Right atrium auricular region (tissue), 2 donors: ENCODE measurements at places on chromosomes 2 and 18. TPM values are rescaled to one million over a fixed set of nuclear protein-coding genes. Genes with fewer than 3 reads are reported as not detected.

The STK39 gene
- 13.6 TPM for total RNA-seq

DNA sequence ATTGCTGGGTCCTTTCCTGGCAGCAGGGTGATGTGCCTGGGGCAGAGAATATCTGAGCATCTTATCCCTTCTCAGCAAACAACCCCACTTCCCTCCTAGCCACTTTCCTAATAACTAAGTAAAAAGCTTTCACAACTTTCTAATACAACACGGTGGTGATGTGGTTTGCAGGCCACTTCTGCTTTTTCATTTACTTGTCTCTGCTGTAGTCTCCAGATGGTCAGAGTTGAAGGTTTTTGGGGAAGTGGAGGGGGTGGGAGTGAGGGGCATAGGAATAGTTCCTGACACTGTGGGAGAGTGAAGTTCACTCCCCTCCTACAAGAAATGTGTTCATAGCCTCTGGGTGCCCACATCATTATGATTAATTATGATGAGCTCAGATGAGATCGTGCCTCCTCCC lies 11.6 kb downstream of the OXER1 start:
- DNase-seq: no peak

DNA sequence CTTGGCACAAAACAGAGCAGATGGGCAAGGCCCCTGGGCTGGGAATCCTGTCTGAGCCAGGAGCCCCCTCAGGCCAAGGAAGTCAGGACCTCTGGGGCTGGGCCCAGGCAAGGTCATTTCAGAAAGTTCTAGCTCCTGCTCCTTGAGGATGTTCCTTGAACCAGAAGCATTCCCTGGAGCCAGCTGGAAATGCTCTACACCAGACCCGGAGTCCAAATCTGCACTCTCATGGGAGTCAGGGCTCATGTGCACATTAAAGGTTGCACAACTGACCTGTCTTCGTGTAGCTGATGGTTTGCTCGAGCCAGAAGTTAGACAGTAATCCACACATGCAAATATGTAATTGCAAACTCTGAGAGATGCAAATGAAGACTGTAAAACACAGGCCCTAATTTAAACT lies 18.0 kb downstream of the PARD6G start:
- DNase-seq: peak; percentile 32

DNA sequence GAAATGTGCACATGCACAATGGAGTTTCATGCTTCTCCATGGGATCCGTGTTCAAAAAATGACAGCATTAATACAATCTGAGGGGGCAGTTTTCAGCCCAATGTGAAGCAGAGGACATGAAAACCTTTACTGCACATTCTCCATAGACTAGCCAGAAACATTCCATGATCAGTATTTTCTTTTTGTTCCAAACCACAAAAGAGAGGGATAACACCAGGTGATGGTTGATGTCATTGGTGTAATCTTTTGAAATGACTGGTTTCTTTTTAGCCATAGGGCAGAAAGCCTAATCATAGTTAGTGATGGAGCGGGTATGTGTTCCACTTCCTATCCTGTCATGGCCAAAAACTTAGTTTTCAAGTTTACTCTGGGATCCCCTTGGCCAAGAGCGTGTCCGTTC lies 1.8 kb upstream of the KYNU start:
- no peak for DNase-seq

DNA sequence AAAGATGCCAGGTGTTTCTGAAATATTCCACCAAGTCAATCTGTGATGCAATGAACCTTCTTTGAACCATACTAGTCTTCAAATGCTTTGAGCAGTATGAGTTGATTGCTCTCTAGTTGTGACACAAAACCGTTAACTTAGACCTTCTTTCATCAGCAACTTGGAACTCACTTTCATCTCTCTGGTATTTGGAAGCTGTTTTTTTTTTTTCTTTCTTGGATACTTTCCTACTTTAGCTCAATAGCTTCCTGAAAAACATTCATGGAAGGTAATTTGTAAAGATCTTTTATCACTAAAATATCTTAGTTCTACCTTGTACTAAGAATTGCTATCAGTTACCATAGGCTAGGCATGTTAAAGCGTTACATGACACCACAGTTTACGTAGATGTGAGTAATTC lies 1071.9 kb upstream of the CHAC2 start:
- DNase-seq: no peak

DNA sequence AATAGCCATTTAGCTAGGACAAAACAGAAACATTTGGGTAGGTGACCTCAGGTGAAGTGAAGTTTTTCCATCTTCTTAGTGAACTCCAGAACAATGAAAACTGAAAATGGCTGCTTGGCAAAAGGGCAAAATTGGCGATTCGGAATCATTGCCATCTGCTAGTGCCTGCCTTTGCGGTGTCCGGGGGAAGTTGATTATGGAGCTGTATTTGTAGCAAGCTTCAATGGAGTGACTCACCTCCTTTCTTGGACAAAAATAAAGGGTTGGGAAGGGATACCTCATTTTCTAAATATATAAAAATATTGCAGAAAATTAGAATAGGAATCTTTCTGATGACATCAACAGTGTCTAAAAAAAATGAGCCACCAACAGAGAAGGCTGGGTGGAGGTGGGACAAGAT lies 460.5 kb downstream of the TGIF1 start:
- DNase-seq: no peak

GRCh38 chr2:98470851-98471255 lies 26.2 kb downstream of the INPP4A start:
- DNase-seq: no peak

- DNase-seq: no peak
Measured at GRCh38 chr18:76993085-76993382, 139.5 kb downstream of the MBP start.

The FBXO48 gene
- 0.67 TPM for total RNA-seq

DNA sequence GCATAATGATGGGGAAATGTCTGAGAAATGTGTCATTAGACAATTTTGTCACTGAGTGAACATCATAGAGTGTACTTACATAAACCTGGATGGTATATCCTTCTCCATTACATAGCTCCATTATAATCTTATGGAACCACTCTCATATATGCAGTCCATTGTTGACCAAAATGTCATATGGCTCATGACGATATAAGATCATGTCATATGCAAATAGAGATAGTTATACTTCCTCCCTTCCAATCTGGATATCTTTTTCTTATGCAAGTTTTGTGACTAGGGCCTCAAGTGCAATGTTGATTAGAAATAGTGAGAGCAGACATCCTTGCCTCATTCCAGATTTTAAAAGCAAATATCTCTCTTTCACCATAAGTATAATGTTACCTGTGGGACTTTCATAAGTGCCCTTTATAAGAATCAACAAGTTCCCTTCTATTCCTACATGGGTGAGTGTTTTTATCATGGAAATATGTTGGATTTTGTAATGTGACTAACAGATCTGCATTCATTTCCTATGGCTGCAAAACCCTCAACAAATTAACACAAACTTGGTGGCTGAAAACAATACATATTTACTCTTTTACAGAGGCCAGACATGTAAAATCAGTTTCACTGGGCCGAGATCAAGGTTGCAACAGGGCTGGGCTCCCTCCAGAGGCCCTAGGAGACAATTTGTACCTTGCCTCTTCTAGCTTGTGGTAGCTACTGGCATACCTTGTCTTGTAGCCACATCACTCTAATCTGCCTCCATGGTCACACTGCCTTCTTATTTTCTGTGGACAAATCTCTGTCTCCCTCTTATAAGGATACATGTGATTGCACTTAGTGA lies 21.6 kb upstream of the SULT1C4 start:
- no peak for DNase-seq

DNA sequence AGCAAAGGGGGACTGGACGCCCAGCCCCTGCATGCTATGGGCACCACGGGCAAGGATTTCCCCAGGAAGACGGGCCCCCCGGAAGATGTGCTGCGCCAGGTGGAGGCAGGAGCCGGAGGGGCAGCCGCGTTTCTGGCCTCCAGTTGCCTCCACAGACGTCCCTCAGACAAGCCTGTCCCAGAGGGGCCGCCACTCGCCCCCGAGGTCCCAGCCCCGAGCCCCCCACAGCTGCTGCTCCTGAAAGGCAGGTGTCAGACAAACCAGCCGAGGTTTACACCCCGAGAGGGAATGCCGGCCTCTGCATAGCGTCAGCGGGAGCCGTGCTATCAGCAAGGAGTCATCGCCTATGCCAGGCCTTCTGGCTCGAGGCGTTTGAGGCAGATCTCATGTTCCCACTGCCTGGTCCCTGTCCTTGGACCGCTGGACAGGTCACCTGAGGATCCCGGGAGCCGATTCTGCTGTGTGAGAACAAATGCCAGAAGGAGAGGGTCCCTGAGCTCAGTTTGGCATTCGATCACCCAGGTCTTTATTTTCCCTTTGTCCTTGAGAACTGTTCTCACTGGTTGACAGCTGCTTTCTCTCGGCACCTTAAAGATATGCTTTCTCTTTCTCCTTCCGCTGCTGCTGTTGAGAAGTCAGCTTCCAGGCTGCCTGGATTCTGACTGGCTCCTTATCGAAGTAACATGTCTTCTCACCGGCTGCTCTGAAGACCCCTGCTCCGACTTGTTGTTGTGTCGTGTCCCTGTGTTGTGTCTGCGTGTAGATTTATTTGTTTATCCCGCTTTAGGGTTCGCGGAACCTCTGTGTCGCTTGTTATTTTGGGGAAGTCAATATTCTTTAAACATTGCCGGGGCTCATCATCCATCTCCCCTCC lies 20.6 kb downstream of the CROCC2 start:
- peak; percentile 69 for DNase-seq

GRCh38 chr18:74942319-74942910 lies 266.5 kb downstream of the PTGR3 start:
- no peak for DNase-seq

GRCh38 chr2:111679202-111679601 lies 204.8 kb downstream of the ANAPC1 start:
- DNase-seq: no peak

The TMEM185B gene
- total RNA-seq: 31.8 TPM

DNA sequence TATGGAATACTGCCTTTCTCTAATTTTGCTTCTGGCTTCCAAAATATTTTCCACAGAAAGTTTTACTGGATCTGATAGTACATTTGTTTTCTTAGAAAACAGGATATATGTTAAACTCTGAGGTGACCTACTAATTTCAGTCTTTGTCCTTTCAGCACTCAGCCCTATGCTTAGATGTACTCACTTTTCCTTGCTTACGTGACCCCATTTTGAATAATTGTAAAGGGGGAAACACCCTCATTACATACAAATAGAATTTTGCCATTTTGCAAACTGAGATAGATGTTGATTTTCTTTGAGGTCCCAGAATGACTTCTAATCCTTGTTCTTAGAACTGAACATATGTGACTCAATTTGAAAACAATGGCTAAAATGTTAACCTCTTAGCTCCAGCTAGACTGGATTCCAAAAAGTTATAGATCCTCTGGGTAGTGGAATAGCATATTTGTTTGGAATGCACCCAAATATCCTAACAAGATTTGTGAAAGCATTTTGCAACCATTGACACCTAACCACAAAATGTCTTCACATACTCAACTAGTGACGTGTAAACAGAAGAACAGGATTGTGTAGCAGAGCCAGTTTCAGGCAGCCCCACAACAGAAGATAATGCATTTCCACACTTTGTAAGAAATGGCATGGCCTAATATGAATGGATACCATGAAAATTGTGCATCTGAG lies 44.8 kb upstream of the EHBP1 start:
- no peak for DNase-seq

DNA sequence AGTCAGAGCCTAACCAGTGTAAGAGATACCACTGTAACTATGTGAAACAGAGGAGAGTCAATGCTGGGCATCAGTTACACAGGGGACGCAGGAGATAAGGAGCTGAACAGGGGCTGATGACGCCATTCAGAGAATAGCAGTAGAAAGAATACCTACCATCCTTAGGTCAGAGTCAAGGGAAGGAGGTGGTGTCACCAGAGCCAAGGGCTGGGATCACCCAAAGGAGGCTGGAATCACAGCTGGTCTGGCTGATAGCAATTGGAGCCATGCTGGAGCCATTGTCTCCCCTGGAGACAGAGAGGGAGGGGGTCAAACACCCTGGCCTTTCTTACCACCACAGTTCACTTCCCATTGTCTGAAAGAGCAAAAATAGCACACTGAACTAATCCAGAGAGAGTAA lies 37.3 kb upstream of the C18orf32 start:
- DNase-seq: peak; percentile 11

DNA sequence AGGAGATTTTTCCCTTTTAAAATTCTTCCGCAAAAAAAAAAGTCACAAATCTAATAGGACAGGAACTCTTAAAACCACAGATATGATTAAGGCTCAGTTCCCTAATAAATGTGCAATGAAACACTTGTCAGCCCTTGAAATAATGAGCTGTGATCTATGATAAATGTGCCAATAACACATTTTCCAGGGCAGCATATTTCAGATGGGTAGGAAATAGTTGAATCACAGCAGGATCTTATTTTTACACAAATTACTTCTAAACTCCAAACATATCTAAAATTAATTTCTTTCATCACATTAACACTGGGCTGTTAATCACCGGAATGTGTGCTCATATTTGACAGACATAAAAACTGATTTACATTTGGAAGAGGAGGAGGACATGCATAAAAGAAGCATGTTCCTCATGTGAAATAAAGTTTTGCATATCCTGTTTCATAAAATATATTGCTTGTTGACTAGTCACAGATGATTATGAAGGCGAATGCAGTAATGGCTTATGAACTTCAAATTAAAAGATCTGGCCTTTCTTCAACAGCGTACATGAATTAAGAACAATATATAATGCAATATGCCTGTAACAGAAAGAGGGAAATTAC lies 281.4 kb downstream of the PAX3 start:
- no peak for DNase-seq

- DNase-seq: no peak
Measured at GRCh38 chr2:217948351-217948791, 54.4 kb downstream of the TNS1 start.

The NOSTRIN gene
- 30.6 TPM for total RNA-seq

The ASB18 gene
- total RNA-seq: 1.9 TPM

- no peak for DNase-seq
Measured at GRCh38 chr2:40886655-40887054, 434.8 kb upstream of the SLC8A1 start.

The M1AP gene
- not detected for total RNA-seq

GRCh38 chr2:239693330-239693729 lies 292.5 kb upstream of the HDAC4 start:
- DNase-seq: peak; percentile 21

DNA sequence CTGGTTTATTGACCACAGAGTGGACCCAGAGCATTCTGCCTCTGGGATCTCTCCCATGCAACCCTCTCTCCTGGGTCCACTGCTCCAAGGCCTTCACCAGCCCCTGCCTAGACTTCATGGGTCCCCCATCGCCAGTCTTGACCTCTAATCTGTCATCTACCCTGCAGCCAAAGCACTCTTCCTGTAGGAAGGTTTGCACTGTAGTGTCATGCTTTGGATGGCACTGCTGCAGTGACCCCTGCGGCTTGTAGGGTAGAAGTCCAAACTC lies 41.7 kb downstream of the MYO7B start:
- no peak for DNase-seq

DNA sequence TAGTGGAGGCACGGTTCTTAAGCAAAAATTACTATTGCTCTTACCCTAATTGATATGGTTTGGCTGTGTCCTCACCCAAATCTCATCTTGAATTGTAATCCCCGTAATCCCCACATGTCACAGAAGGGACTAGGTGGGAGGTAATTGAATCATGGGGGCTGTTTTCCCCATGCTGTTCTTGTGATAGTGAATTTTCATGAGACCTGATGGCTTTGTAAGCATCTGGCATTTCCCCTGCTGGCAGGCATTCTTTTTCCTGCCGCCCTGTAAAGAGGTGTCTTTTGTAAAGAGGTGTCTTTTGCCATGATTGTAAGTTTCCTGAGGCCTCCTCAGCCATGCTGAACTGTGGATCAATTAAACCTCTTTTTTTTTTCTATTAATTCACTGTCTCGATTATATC lies 1691.8 kb upstream of the SLC39A10 start:
- DNase-seq: no peak

- no peak for DNase-seq
Measured at GRCh38 chr2:239660390-239661230, 259.8 kb upstream of the HDAC4 start.
